Tongue (tissue), 3 donors: ENCODE measurements at places on chromosomes 5 and 9. TPM values are rescaled to one million over a fixed set of nuclear protein-coding genes. Genes with fewer than 3 reads are reported as not detected.

ANKDD1B gene
- total RNA-seq = 2.3 TPM

VLDLR gene
- total RNA-seq = 60.1 TPM

TAS2R1 gene
- not detected for total RNA-seq

LRRC14B gene
- 46.0 TPM for total RNA-seq

KIAA0825 gene
- 13.1 TPM for total RNA-seq

GFI1B gene
- total RNA-seq = 0.51 TPM

SLC6A19 gene
- total RNA-seq = not detected

PCDHB11 gene
- total RNA-seq = 5.9 TPM
